ENCODE measurements at places on chromosomes 16 and 17.

DNA sequence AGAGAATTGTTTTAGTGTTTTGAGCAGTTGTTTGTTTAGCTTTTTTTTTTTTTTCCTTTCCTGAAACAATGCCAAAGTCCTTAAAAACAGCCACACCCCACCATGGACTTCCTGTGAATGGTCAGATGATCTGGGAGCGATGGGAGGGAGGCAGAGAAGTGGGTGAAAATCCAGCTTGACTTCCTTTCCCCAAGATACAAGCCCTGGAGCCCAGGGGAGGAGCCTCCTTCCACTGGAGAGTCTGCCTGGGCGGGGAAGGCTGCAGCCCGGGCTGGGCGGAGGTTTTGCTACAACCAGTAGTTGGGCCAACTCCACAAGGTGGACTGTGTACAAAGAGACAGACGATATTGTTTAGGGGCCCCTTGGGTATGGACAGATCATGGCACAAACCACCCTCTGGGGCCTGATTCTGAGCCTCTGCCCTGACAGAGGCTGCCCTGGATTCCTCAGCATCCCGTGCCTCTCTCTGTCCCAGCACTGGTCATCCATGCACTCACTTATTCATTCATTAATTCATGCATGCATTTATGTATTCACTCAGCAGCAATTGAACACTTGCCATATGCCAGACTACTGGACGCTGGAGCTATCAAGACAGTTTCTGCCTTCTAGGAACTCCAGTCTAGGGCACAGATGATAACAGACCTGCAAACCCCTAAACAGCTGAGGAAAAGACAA lies 29.8 kb downstream of the WSB1 start:
- no peak for DNase-seq

DNA sequence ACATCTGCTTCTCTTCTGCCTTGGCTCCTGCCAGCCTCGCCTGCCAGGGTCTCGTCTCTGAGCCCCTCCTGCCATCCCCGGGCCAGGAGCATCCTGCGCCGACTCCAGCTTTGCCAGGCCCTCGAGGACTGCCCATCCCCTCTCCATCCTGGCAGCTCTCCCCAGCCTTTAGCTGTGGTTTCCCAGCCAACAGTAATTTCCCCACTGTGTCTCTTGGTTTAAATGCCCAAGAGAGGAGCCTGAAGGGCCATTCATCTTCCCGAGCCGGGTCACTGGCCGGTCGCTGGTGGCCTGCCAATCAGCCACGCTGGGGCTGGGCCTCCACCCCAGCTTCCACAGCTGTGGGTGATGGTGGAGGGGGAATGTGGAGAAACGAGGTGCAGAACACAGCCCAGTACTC lies 47.8 kb downstream of the MRC2 start:
- DNase-seq = peak; percentile 77

- DNase-seq = no peak
Observed at GRCh38 chr17:57375040-57375769, 118.9 kb downstream of the MSI2 start.

DNA sequence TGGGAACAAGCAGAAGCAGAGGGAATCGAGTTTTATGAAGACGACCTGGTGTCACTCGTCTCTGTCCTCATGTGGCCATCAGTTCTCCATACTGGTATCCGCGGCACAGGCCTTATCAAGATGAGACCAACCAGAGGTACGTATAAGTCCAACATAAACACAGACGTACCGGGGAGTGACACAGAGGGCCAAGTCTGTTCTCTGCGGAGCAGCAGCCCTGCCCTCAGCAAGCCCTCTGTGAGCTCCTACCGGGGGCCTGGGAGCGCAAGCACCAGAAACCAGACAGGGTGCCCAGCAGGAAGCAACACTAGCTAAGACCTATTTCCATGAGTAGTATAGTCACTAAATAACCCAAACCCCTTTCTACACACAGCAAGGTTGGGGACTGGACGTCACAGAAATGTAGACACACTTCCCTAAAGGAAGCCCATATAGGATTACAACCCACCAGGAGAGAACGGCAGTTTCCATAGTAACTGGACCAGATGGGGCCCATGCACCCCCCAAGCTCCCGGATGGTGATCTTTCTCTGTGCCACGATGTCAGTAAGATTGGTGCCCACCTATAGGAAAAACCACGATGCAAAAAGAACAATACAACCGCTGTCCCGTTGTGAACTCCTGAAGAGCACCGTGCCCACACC lies 911 bp downstream of the ARL16 start:
- DNase-seq = no peak

DNA sequence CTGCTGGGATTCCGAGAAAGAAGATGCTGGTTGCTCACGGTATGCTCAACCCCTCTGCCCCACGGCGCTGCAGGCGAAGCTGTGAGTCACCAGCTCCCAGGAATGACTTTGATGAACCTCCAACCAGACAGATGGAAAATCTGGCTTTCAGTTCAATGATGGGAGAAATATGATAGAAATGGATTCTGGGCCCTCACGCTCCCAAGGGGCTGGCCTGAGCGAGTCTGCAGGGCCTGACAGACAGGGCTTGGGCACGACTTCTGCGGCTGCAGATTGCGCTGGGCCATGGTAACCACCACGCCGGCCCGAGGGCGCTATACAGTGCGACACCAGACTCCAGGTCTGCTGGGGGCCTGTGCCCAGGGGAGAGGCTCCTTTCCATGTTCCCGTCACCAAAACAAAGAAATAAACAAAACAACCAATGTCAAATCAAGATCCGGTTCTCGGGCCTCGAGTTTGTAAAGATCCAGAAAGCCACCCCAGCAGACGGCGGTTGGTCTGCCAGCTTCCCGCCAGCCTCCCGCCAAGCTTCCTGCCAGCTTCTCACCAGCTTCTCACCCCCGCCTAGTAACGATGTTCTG lies 11.1 kb upstream of the ABR start:
- DNase-seq = peak; percentile 48

DNA sequence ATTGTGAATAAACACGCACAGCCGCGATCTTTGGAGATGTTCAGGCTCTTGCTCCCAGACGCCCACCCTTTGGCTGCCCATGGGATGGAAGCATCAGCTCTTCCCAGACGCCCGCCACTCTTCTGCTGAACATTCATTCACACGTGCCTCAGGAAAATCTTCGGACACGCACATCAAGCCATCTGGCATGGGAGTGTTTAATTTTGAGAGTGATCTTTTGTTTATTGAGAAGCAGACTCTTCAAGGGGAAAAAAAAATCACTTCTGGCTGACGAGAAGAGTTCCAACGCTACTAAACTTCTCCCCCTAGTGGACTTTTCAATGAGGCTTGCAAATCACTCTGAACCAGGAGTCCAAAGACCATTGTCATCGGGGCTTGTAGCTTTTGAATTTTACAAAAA lies 62.0 kb upstream of the NUDT7 start:
- no peak for DNase-seq

DNA sequence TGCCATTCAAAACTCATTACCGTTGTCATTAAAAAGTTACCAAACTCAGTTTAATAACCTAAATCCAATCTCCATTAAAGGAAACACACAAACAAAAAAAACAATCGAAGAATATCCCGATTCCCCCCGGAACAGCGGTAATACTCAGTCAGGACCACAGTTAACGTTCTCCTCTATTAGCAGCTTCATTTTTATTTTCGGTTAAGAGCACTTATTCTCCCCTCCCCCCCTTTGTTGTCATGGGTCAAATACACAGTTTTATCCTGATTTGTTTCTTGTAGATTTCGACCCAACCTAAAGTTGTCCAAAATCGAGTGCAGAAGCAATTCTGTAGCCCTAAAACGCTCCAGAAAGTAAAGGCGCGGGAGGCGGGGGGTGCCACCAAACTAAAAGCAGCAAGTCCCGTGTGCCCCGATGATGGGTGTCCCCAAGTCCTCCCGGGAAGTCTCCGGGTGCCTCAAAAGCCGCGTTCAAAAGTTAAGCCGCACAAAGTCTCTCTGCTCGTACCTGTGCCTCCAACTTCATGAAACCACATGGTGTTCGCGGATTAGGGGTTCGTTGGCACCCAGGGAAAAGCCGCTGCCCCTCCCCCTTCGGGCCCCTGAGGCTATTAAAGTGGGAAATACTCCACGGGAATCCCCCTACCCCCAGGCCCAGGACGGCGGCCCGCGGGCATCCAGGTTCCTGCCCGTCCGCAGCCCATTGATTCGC lies 996 bp downstream of the SUMO2 start:
- DNase-seq = no peak

GRCh38 chr17:8041249-8041928 lies 2.5 kb downstream of the ALOX15B start:
- DNase-seq = peak; percentile 34

- no peak for DNase-seq
Observed at GRCh38 chr17:7944326-7944725, 12.3 kb downstream of the CNTROB start.

DNA sequence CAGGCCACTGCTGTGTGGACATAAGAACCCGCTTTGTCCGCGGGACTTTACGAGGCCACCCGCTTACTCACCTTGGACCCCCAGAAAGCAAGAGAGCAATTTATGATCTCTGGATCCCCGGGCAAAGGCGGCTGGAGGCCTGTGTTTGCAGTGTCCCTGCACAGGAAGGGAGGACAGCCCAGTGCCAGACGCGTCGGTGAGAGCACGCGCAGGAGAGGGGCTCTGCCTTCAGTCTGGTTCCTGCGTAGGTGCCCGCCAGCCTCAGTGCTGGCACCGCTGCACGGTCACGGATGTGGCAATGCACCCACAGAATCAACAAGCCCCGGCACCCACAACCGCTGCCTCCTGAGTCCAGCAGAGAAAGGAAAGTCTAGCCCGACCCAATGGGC lies 248.4 kb downstream of the C16orf95 start:
- no peak for DNase-seq

GRCh38 chr16:76335180-76335974 lies 58.2 kb downstream of the CNTNAP4 start:
- no peak for DNase-seq

- no peak for DNase-seq
Observed at GRCh38 chr17:67558740-67559380, 158.9 kb upstream of the NOL11 start.

GRCh38 chr16:89292443-89293078 lies 75.1 kb downstream of the ZNF778 start:
- DNase-seq = no peak

DNA sequence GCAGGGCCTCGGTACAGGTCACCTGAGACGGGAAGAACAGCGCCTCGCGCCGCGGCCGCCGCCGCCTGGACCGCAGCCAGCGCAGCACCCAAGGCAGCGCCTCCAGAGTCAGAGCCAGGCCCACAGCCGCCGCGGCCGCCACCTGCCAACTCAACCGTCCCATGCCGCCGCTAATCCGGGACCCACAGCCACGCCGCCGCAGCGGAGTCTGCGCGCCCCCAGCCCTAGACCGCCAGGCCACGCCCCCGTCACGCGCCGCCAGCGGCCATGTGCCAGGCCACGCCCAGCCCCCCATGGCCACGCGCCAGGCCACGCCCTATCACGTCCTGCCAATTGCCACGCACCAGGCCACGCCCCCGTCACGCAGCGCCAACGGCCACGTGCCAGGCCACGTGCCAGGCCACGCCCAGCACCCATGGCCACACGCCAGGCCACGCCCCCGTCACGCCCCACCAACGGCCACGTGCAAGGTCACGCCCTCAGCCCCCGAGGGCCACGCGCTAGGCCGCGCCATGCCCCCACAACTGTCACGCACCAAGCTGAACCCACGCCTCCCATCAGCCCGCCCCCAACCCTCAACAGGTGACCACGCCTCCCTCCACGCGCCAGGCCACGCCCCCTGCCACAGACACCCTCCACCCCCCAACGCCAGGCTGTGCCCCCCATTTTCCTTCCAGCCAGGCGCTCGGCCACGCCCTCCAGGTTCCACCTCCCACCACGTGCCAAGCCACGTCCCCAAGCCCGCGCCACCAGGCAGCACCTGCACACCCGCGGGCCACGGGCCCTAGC lies at the start of gene PLD6:
PLD6 (minus strand) TSS at position 210 of the 789 bp plus-strand sequence; CDS start at position 163, 47 bp downstream.
- DNase-seq = peak; percentile 31

- no peak for DNase-seq
Observed at GRCh38 chr17:50087246-50087911, 7.8 kb upstream of the PDK2 start.

- no peak for DNase-seq
Observed at GRCh38 chr16:89981414-89981813, 32.9 kb downstream of the DEF8 start.

GRCh38 chr17:64217249-64217691 lies 45.8 kb downstream of the TEX2 start:
- DNase-seq = no peak

- DNase-seq = no peak
Observed at GRCh38 chr17:14068542-14069250, 608 bp upstream of the COX10 start.

DNA sequence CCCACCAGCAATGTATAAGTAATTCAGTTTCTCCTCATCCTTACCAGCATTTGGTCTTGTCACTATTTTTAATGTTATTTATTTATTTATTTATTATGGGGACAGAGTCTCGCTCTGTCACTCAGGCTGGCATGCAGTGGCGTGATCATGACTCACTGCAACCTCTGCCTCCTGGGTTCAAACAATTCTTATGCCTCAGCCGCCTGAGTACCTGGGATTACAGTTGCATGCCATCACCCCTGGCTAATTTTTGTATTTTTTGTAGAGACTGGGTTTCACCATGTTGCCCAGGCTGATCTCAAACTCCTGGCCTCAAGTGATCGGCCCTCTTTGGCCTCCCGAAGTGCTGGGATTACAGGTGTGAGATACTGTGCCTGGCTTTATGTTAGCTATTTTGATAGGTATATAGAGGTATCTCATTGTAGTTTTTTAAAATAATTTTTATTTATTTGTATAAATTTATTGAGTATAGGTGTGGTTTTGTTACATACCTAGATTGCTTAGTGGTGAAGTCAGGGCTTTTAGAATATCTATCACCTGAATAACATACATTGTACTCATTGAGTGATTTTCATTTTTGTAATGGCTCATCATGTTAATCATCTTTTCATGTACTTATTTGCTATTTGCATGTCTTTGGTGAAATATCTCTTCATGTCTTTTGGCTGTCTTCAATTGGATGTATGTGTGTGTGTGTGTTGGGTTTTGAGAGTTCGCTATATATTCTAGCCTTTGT lies 53.3 kb downstream of the TANC2 start:
- no peak for DNase-seq

GRCh38 chr16:51939378-51939871 lies 607.5 kb downstream of the TOX3 start:
- DNase-seq = no peak

DNA sequence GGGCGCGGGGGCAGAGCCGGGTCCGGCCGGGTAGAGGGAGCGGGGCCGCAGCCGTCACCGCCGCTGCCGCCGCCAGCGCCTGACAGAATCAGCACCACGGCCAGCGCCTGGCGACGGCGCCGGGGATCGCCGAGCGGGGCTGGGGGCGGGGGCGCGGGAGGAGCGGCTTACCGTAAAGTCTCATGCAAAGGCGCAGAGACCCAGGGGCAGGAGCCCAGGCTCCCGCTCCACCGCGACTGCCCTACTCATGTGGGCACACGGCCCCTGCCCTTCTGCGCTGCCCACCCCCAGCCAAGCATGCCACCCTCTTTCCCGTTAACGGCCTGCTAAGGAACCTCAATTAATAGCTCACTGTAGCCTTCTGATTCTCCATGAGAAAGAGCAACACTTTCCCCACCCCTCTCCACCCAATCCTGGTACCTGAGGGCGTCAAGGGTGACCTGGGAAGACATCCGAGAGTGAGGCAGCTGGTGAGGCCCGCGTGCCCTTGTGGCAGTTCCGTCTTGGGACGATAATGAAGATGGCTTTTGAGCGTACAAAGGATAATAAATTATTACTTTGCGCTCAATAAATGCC lies at the start of gene SEZ6:
SEZ6 (minus strand) TSS at position 98 of the 576 bp plus-strand sequence. CDS start 164 bp downstream, outside the sequence.
- peak; percentile 29 for DNase-seq
